ENCODE measurements at places on chromosomes 4 and X.

- DNase-seq: no peak
These were observed 91.0 kb upstream of the CENPE start for GRCh38 chr4:103289186-103289585.

GRCh38 chrX:110021258-110022022 is 18.5 kb downstream of the TMEM164 start:
- DNase-seq: no peak

DNA sequence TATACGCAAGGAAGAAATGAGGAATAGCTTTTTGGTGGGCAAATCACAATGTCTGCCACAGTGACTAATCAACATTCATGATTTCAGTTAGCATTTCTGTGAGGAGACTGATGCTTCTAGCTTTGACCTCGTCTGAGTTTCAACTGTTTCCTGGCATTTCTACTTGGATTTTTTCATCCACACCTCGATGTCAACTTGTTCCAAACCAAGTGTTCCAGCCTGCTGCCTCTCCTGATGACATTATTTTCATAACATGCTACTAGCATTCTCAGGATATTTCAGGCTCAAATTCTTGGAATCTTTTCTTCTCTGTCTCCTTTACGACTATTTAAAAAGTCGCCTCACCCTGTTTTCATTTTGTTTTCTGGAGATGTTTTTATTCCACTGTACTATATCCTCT is 90.3 kb upstream of the TEX13D start:
- DNase-seq: no peak

GRCh38 chrX:131917588-131917987 is 105.5 kb upstream of the STK26 start:
- DNase-seq: no peak

DNA sequence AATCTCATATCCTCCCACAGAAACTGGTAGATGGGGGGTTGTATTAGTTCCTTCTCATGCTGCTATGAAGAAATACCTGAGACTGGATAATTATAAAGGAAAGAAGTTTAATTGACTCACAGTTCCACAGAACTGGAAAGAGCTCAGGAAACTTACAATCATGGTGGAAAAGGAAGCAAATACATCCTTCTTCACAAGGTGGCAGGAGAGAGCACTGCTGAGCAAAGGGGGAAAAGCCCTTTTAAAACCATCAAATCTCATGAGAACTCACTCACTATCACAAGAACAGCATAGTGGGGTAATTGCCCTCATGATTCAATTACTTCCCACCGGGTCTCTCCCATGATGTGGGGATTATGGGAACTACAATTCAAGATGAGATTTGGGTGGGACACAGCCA is 250.5 kb upstream of the GPRIN3 start:
- no peak for DNase-seq

GRCh38 chr4:183326853-183327252 is 4.6 kb upstream of the CLDN24 start:
- no peak for DNase-seq

DNA sequence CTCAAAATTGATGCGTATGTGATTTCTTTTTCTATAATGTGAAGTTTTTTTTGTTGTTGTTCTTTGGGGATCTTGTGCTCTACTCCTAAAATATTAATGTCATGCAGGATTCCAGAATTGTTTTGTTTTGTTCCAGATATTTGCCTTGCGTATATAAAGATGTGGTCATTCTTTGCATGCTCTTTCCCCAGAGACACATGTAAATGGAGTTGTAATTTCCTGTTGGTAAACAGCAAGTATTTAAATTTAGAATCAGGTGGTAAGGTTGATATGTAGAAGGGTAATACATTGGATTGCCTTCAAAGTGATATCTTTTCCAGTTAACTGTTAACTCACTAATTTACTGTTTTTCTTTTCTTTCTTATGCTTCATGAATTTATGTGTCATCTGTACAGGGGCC is 23.1 kb upstream of the MAGED1 start:
- no peak for DNase-seq

- DNase-seq: no peak
These were observed 67.4 kb downstream of the APBB2 start for GRCh38 chr4:41146716-41147506.

DNA sequence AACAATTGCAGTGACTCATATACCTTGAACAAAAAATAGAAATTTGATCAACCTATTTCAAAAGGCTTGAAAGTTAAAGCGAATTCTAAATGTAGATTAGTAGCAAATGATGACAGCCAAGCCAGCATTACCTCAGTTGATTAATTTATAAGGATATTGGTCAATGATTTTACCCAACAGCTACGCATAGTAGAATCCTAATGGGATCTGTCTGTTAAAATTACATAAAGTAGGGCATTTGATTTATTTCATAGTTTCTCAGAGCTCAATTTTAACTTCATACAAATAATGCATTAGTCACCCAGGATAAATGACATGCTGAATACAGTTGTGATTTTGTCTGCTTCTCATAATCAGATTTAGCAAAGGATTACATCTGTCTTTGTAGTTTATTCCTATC is 12.0 kb downstream of the AFF2 start:
- DNase-seq: no peak

- DNase-seq: no peak
These were observed 91.0 kb upstream of the PJA1 start for GRCh38 chrX:69256291-69256565.

DNA sequence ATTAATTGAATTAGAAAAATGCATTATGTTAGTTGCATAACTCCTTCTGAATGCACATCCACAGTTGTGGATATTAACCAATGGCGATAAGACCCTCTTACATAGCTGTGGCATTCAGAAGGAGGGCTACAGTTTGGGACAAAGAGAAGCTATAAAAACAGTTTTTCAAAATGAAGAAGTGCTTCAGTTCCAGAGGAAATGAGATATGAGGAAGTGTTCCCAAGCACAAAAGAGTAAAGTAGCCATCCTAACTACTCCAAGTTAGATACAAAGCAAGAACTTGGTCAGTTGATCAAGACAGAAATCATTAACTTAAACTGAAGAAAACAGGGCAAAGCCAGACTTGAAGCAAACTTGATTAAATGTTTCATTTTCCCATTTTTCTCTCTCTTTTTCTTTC is 17.2 kb upstream of the ADGRL3 start:
- no peak for DNase-seq

DNA sequence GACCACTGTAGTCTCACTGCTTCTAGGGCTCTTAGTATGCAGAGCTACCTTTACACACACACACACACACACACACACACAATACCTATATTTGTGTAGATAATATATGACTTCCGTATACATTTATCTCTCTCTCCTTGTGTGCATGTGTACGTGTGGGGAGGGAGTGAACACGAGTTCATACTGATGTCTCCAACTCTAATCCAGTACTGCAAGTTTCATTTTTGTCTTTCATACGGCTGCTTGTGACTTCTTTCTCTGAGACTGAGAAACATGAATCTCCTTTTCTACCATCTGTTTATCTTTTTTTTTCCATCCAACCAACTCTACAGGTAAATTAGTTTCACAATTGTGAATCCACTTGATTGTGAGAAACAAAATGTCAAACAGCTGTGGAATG is 1229.5 kb upstream of the AGA start:
- DNase-seq: no peak

GRCh38 chr4:41613386-41613785 is 75.4 kb downstream of the LIMCH1 start:
- DNase-seq: no peak

DNA sequence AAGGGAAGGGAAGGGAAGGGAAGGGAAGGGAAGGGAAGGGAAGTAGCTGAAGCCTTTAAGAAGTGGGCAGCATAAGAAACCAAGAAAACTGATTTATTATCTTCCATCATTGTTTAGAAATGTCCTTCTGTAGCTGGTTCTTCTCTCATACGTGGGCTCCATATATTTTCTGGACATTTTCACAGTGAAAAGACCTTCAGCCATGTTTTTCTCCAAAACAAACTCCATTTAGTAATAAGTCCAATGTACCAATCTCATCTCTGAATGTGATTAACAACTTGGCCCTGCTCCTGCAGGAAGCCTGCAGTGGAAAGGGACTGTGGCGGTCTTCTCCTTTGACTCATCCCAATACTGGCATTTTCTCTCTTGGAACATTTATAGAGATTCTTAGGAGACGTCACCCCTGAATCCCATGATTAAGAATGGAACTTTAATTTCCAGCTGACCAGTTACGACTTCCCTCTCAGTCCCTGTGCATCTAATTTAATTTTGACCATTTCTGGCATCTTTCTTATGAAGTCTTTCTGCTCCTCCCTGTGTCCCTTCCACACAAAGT is 96.6 kb upstream of the GUCY1A1 start:
- DNase-seq: no peak

GRCh38 chr4:45425135-45425534 is 698.7 kb downstream of the GABRG1 start:
- DNase-seq: no peak

- DNase-seq: no peak
These were observed 30.2 kb downstream of the RBBP7 start for GRCh38 chrX:16839852-16840460.

All from activated CD8-positive, alpha-beta memory T cell treated with anti-CD3 and anti-CD28 coated beads for 1 hour (primary cell).